Astrocyte of the hippocampus (primary cell): ENCODE measurements at places on chromosomes 11 and 22.

- DNase-seq, result no peak
Measured at GRCh38 chr11:116052603-116053547, 548.7 kb upstream of the CADM1 start.

- no peak for DNase-seq
Measured at GRCh38 chr11:57640068-57640800, 9.5 kb downstream of the YPEL4 start.

DNA sequence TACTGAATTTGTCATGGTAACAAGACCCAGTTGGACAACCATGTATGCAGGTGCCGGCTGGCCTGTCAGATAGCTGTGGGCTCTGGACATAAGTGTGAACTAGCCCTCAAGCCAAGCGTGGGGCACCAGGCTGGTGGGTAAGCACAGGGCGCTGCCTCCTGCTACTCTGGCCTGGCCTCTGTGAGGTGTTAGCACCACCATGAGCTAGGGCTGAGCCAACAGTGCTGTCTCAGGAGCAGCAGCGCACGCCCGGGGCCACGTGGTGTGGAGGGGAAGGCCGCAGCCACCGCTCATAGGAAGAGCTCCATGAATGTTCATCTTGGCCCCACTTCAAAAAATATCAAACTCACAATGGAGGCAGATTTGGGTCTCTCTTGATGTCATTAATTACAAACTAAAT is 35.3 kb upstream of the GNB1L start:
- no peak for DNase-seq

DNA sequence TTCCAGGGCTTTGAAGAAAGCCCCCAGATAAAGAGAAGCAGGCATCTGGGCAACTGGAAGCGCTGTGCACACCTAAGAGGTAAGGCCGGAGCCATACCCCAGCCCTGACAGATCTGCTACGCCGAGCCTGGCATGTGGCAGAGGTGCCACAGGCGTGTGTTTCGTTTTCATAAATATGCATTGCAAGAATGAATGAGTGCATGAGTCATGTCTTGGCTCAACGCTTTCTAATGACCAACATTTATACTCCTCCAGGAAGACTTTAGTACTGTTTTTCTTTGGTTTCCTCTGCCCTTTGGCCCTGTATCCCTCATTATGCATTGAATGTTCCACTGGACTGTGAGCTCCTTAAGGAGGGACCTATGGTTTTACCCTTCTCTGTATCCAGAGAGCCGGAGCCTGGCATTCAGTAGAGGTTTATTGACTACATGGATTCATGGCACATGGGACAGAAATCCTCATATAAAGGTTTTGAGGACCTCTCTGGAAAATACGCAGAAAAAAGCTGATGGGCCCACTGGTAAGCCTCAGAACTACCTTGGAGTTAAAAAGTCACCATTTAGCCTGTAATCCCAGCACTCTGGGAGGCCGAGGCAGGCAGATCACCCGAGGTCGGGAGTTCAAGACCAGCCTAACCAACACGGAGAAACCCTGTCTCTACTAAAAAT is 38.9 kb upstream of the CSNK2A3 start:
- DNase-seq, result peak; percentile 93

DNA sequence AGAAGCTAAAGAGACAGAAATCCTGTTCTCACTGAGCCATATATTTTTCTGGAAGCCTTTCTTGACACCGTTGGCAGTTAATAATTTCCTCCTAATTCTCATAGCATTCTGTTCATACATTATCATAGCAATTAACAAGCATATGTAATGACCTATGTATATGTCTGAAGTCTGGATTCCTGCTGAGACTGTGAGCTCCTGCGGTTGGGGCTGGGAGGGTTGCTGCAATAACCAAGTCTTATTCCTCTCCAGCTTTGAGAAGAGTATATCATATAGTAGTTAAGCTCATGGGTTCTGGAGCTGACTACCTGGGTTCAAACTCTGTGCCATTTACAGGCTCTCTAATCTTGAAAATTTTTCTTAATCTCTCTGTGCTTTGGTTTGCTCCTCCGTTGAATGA is 175.2 kb downstream of the MAML2 start:
- DNase-seq, result no peak

DNA sequence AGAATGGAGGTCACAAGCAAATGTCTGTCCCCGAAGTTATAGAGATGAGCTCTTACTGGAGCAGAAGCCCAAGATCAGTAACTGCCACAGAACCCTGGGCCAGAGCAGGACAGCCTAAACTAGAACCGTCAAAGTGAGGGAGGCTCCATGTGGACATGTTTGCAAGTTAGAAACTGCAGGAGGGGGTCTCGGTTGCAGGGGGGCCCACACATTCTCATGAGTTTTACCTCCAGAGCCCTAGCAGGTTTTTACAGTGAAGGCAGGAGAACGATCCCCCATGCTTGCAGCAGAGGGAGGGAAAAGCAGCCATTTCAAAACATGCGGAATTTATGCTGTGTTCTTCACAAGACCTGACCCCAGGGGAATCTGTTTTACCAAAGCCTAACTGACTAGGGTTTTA is 133.5 kb upstream of the B3GAT1 start:
- DNase-seq, result no peak

- no peak for DNase-seq
Measured at GRCh38 chr11:93536101-93536861, 6.9 kb downstream of the SMCO4 start.

- DNase-seq, result no peak
Measured at GRCh38 chr11:62195945-62196344, 5.9 kb downstream of the SCGB1D1 start.

DNA sequence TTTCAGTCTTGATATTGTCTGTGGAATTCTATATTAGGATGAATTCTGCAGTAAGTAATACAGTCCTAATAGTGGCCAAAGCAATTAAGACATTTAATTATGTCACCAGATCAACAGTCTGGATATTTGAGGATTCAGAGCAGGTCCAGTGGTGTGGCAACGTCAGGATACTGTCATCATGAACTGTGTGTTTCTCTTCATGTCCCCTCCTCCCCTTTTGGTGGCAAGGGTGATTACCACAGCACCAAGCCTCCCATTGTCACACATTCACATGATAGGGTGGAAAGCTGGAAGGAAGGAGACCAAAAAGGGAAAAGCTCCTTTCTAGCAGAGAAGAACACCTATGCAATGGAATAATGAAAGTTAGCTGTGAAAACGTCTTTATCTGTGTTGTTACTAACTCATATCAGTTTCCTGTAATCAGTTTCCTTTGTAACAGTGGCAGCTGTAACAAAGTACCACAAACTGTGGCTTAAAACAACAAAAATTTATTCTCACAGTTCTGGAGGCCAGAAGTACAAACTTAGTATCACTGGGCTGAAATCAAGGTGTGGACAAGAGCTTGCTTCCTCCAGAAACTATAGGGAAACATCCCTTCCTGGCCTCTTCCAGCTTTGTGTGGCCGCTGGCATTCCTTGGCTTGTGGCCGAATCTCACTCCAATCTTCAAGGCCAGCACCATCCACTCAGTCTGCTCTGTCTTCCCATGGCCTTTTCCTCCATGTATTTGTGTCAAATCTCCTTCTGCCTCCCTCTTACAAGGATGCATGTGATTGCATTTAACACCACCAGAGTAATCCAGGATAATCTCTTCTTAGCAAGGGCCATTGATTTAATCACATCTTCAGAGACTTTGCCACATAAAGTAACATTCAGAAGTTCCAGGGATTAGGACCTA is 6.5 kb upstream of the RBM14 start:
- no peak for DNase-seq

GRCh38 chr11:43693731-43694130 is 13.2 kb downstream of the HSD17B12 start:
- DNase-seq, result no peak

DNA sequence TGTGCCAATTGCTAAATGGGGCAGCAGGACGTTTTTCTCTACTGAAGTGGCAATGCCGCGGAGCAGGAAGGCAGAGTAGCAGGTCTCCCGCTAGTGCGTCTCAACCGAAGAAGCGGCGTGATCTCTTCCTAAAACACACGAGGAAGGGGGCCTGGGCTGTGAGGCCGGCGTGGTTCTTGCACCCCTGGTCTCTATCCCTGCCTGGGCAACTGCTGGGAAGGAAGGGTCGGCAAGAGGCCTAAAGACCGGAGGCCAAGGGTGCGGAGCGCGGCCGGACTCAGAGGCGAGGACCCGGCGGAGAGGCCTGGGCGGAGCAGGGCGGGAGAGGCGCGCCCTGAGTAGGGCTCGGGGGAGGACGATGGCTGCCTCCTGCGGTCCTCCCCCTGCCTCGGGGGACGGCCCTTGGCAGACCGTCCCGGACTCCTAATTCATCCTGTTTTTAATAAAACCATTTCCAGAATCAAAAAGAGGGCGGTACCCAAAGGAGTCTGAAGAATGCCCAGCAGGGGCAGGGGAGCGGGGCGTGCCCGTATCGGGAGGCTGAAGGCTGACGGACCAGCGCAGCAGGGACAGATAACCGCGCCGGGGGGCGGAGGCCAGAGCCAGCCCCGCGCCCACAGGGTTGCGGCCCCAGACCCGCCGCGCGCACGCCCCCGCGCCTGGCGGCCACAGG is 572 bp upstream of the APLP2 start:
- DNase-seq, result peak; percentile 89

GRCh38 chr11:63572026-63572688 is 9.0 kb upstream of the PLAAT2 start:
- DNase-seq, result no peak

DNA sequence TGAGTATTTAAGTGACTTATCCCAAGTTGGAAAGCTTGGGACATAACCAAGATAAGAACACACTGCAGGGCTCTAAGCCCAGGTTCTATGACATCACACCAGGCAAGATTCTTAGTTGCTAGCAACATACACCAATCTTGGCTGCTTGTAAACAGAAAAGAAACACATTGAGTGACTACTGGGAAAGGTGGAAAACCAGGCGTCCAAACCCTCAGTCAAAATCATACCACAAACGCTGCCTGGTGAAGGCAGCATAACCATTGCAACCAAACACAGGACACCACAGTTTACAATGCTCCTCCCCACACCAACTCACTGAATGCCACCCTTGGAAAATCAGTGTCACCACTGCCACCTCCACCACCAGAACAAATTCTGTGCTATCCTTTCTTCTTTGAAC is 379.9 kb downstream of the TTC28 start:
- DNase-seq, result peak; percentile 72

GRCh38 chr11:74299015-74299414 is 12.4 kb downstream of the P4HA3 start:
- DNase-seq, result no peak

- DNase-seq, result no peak
Measured at GRCh38 chr11:9639985-9640384, 23.9 kb upstream of the SWAP70 start.

GRCh38 chr11:122096272-122097112 is 19.5 kb downstream of the BLID start:
- peak; percentile 57 for DNase-seq

- DNase-seq, result no peak
Measured at GRCh38 chr22:36377022-36377631, 10.6 kb downstream of the MYH9 start.

- no peak for DNase-seq
Measured at GRCh38 chr11:33652431-33652830, 48.2 kb downstream of the C11orf91 start.

- no peak for DNase-seq
Measured at GRCh38 chr22:23514322-23515038, 65.6 kb downstream of the IGLL1 start.

GRCh38 chr22:17748555-17749353 is 25.5 kb downstream of the BID start:
- DNase-seq, result no peak

- no peak for DNase-seq
Measured at GRCh38 chr11:76772100-76772782, 10.9 kb upstream of the TSKU start.

DNA sequence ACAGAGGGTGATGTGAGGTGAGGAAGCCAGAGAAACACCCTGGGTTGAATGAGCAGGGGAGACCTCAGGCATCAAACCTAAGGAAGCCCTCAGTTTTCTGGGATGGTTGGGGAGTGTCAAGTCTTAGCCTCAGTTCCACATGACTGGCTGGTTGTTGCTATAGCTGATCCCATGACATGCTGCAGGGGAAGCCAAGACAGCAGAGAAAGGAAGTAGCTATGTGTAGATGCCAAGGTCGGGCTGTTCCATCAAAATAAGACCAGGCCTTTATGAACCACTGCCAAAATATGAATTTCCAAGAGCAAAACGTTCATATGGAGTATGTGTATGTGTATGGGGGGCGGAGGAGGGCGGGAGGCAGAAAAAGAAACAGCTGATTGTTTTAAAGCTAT is 11.6 kb downstream of the CD59 start:
- DNase-seq, result no peak

DNA sequence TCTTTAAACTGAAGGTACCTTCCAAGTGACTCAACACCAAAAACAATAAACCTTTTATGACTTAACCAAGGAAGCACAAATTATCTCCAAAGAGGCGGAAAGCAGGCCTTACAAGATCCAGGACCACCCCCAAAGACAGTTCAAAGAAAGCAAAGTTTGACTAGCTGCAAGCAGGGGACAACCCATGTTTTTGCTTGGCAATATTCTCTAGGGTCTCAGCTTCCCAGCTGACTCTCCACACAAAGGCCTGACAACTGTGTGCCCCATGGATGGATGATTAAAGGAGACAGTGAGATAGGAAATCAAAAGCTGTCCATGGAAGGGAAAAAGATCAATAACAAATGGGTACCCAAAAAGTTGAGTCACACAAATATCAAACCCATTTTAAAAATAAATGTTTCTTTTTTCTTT is 232.2 kb downstream of the DDX10 start:
- DNase-seq, result peak; percentile 61

GRCh38 chr11:19598876-19599486 is 113.7 kb upstream of the NAV2 start:
- no peak for DNase-seq

GRCh38 chr11:133905677-133906156 is 51.1 kb downstream of the IGSF9B start:
- no peak for DNase-seq

GRCh38 chr11:31804312-31805036 is 6.6 kb downstream of the PAX6 start:
- DNase-seq, result peak; percentile 62
